Stimulated activated CD8-positive, alpha-beta memory T cell treated with anti-CD3 and anti-CD28 coated beads, Interleukin-4, amount 100 ng/mL, for 1 hour (primary cell): ENCODE measurements at places on chromosomes 12 and 14.

DNA sequence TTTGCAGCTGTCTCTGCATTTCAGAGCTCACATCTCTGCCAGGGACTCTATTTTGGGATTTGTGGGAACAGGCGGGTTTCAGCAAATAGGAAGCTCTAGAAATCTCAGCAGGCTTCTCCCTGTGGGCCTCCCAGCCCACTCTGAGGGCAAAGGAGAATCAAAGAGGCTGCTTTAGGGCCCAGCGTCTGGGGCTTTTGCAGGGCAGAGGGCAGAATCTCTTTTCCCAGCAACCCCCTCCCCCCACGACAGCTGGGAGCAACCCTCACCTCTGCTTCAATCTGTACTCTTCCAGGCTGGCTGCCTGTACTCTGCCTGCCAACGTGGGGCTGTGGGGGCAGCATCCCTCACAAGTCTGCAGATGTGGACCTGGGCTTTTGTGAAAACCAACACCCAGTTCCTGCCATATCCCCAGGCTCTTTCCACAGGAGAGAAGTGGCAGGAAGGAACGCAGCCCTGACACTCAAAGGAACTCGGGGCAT is 529.6 kb upstream of the TBX3 start:
- no peak for DNase-seq

GRCh38 chr12:62401631-62402030 is 65.0 kb upstream of the MON2 start:
- DNase-seq, result no peak

DNA sequence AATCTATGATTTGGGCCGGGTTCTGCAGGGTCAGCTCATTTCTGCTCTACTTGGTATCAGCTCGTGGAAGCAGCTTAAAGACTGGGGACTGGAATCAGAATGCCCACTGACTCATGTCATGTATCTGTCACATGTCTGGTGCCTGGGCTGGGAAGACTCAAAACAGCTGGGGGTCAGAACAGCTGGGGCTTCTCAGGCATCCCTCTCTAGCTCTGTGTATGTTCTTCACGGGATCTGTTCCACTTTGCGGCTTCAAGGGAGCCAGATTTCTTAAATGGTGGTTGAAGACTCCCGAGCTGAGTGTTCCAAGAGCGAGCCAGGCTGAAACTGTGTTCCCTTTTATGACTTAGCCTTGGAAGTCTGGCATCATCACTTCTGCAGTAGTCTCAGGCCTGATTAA is 11.9 kb downstream of the AEBP2 start:
- no peak for DNase-seq

- no peak for DNase-seq
Measured at GRCh38 chr14:65164068-65164824, 61.9 kb upstream of the MAX start.

- no peak for DNase-seq
Measured at GRCh38 chr14:33642691-33643244, 308.1 kb downstream of the EGLN3 start.

DNA sequence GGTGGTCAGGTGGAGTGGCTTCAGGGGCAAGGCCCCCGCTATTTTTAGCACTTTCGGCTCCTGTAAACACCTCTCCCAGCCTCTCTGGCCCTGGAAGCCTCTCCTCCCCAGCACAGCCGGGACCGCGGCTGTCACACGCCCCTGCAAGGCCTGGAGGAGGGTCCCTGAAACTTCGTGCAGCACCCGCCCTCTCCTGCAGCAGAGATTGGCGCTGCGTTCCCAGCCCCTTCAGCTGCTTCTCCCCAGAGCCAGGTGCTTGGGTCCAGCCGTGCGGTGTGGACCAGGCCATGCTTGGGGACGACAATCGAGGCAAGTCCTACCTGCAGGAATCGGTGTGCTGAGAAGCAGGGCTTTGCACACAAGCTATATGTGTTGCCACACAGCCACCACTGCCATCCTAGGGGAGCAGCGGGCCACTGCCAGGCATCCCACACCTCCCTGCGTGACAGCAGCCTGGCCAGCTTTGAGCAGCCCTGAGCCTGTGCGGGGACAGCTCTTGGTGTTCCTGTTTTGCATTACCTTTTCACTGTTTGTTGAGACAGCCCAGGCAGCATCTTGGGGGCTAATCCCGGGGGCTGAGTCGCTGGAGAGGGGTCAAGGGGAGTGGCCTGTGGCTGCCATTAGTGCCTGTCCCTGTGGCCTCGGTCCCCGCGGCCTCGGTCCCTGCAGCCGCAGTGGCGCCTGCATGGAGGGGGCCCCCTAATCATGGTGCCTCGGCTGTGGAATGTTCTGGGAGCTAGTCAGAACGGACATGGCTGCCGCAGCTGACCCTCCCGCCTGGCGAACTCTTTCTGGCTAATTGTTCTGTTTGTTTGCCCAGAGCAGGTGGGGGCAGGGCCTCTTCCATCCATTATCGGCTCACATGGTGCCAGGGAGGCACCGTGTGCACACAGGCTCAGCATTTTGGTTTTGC is 27.6 kb upstream of the TRAF3 start:
- DNase-seq, result no peak

- DNase-seq, result no peak
Measured at GRCh38 chr12:116582610-116583009, 23.4 kb downstream of the MAP1LC3B2 start.

DNA sequence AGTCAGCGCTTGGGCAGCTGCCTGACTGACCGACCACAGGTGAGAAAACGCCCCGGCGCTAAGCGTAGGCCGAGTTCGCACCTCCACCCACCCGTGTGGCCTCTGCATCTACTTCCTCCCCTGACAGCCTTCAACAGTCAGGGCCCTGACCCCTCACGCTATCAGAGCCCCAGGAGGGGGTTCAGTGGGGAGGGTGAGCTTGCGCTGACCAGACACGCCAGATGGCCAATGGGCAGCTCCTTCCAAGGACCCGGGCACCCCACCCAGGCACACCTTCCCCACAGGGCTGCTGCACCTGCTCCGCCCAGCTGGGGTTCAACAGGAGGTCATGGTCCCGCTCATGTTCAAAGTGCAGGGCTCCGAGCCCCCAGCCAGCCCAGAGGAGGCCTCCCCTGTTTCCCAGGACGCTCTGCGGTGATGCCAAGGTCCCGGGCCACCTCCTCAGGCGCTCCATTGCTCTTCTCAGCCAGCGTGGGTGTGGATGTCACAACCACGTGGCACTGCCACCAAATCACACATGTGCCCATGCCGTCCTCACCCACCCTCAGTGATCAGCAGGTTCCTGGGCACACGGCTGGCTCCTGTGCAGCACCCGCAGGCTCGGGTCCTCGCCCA is 48.7 kb upstream of the BCL11B start:
- no peak for DNase-seq

DNA sequence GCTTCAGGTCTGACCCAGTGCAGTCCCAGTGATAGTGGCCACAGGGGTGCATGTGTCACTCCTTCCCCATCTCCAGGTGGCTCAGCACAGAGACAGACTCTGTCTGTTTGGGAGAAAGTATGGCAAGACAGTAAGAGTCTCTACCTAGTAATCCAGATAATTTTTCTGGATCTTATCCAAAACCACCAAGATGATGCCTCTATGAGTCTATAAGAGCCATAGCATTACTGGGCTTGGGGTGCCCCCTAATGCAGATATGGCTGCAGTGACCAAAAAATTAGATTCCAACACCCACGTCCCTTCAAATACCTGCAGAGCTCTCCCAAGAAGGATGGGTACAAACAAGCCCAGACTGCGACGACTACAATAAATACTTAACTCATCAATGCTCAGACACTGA is 123.8 kb downstream of the GRIP1 start:
- DNase-seq, result no peak

- no peak for DNase-seq
Measured at GRCh38 chr14:94056579-94057308, 24.3 kb downstream of the DDX24 start.

DNA sequence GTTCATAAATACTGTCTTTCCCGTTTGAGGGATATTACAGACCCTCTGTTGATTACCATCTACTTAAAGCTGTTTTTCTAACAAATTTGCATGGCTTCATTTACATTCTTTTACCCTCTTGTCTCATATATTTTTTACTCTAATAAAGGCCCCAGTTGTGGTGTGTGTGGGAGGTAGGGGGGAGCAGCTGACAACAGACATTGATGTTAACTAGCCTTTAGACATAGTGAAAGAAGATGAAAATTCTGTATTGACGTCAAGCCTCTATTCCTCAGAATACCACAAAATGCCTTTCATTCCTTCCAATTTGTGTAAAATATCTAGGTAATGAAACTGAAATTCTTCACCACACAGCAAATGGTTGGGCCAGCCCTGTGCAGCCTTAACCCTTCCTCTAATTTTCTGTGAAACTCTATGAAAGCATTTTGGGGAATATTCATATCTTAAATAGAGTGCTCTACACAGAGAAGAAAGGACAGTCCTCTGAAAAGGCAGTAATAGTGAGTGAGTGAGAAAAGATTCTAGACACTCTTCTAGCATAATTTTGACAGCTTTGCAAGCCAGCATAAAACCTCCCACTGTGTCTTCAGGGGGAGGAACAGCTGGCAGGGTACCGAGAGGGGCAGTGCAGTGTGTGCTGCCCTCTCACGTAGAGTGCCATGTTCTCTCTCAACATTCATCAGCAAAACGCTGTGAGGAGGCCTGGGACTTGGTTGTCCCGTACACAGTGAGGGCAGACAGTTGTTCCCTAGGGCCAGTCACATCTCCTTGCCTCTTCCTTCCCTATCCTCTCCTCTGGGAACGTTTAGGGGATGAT is 20.1 kb upstream of the CERS5 start:
- DNase-seq, result no peak

DNA sequence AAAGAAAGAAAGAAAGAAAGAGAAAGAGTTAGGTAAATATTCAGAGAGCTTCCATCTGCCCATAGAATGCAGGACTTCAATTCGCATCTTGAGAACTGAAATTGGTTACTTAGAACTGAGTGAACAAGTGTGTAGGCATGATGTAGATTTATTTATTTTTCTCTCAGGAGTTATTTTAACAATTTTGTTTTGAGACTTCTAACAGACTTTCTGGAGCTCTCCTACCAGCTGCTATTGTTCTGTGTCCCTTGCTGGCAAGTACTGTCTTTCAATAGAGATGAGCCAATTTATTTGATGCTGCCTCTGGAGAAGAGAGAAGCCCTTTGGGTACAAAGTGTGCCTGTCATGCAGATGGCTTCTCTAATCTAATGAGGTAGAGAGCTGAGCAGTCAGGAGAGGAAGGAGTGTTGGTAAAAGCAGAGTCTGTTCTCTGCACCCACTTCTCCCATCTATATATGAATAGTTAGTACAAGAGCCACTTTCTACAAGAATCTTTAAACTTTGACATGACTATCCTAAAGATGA is 67.0 kb downstream of the SYT1 start:
- no peak for DNase-seq

GRCh38 chr12:118175823-118176447 is 40.0 kb downstream of the PEBP1 start:
- DNase-seq, result no peak

- no peak for DNase-seq
Measured at GRCh38 chr12:95681210-95681765, 109.3 kb downstream of the NTN4 start.

DNA sequence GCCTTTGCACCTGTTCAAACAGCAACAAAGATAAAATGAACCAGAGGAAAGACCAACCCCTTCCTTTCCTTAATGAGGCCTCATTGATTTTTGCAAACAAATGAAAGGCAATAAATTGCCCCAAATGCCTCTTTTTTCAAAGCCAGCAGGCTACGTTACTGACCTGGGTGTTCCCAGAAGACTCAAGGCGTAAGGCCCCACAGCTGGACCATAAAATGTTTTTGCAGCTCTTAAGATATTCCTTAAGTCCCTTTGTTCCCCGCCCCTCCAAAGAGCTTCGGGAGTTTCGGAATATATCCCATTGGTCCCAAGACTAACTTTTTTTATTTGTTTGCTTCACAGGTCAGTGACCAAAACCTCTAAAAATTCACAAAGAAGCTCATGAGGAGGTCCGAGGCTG is 462.9 kb upstream of the PRICKLE1 start:
- DNase-seq, result no peak

DNA sequence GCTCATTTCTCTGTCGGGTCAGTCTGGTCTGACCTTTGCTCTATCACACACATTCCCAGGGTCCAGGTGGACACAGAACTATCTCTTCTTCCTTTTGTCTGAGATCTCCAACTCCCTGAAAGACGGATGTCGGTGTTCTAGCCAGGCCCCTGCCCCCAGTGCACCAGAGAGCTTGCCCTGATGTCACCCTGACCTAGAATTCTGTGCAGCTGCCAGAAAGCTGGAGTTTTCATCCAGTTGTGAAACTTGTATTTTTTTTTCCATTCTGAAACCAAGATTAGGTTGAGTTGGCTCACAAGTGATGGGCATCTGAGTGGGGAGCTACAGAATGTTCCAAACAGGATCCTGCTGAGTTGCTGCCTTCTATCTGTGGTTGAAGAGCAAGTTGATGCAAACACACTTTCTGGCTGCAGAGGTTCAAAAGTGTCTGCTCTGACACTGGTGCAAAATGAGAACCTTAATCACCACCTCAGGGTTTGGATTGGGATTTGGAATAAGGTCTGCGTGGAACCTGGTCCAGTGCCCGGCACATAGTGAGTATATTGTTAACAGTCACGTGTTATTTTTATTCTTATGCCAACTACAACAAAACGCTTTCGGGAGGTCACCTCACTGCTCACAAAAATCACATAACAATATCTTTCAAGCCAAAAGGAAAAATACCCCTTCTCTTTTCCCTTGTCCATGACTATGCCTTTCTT is 211.5 kb downstream of the SLC15A4 start:
- DNase-seq, result no peak

- DNase-seq, result no peak
Measured at GRCh38 chr12:76762601-76762980, 1.3 kb upstream of the ZDHHC17 start.

- no peak for DNase-seq
Measured at GRCh38 chr14:74843653-74844052, 32.3 kb downstream of the PROX2 start.

GRCh38 chr12:22856178-22856577 is 231.2 kb downstream of the ETNK1 start:
- DNase-seq, result no peak

GRCh38 chr14:30482276-30482675 is 76.7 kb upstream of the G2E3 start:
- no peak for DNase-seq

DNA sequence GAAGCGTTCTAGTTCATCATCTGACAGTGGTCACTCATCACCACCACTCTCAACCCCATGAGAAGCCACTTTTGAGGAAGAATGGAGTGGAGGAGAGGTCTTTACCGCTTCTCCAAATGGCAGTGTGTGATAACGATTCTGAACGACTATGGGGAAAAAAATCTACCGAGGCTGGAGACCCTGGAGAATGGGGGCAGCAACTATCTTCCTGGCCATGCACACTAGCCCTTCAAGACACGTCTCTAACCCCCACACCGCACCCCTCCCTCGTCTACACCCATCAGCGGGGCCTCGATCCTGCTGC is 365 bp downstream of the ING4 start:
- no peak for DNase-seq

DNA sequence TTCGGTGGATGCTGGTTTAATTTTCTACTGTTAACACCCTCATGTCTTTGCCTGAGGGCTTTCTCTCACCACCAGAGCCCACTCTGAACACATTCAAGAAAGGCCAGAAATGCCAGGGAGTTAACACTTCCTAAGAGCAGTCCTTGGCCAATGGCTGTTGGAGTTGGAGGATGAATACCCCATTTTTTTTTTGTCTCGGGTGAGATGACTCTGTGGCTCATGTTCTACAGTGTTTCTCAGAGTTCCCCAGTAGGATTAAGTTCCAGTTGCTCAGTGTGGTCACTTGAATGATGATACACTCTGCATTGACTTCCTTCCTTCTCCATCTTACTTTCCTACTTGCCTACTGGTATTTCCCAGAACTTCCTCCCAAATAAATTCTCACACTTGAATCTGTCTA is 65.8 kb downstream of the FOS start:
- no peak for DNase-seq

GRCh38 chr12:80829767-80830166 is 108.0 kb downstream of the LIN7A start:
- DNase-seq, result no peak

GRCh38 chr12:123990511-123990910 is 17.5 kb downstream of the ZNF664 start:
- DNase-seq, result no peak
